ENCODE measurements at places on chromosomes 6 and 20. TPM values are rescaled to one million over a fixed set of nuclear protein-coding genes. Genes with fewer than 3 reads are reported as not detected.

Gene LAMA4
- total RNA-seq: 55.8 TPM

Gene JAG1
- total RNA-seq: 23.7 TPM

Gene SUMO4
- 0.62 TPM for total RNA-seq

Gene ESR1
- total RNA-seq: 1.2 TPM

Gene TOX2
- 1.3 TPM for total RNA-seq

Gene BMP6
- total RNA-seq: 1.9 TPM

Gene GRM1
- 5.6 TPM for total RNA-seq

Gene CASP8AP2
- total RNA-seq: 10.4 TPM

Gene CCM2L
- 5.3 TPM for total RNA-seq

Gene ANKEF1
- 1.2 TPM for total RNA-seq

Gene EYS
- not detected for total RNA-seq
